HFFc6 (cell line): ENCODE measurements at places on chromosomes 1 and 21.
A peak's percentile ranks its signal among the peaks of the same experiment; 100 is the strongest.

- DNase-seq: no peak
Measured at GRCh38 chr1:65198096-65198495, 50.1 kb downstream of the AK4 start.

DNA sequence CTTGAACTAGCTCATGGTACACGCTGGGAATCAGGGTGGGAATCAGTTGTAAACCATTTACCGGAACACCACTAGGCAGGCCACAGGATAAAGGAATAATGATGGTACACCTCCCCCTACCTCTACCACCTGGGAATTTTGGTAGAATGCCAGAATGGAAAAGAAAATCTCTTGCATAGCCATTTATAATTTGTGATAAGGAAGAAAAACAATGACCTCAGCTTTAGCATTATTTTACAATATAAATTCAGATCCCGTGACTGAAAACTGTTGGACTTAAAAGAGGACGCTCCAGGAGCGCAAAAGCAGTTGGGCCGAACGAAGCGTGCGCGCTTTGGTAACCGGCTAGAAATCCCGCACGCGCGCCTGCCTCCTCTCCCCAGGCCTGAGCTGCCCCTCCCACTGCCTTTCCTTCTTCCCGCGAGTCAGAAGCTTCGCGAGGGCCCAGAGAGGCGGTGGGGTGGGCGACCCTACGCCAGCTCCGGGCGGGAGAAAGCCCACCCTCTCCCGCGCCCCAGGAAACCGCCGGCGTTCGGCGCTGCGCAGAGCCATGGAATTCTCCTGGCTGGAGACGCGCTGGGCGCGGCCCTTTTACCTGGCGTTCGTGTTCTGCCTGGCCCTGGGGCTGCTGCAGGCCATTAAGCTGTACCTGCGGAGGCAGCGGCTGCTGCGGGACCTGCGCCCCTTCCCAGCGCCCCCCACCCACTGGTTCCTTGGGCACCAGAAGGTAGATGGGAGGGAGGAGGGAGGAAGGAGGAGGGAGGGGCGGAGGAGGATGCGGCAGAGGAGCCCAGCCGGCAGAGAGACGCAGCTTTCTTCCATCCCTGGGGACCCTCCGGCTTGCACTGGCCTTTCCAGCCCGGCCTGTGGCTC, at the start of gene CYP4X1:
Gene CYP4X1 (plus strand): TSS at position 402 of the 873 bp plus-strand sequence. CDS start 149 bp downstream, at position 551.
- DNase-seq: no peak

DNA sequence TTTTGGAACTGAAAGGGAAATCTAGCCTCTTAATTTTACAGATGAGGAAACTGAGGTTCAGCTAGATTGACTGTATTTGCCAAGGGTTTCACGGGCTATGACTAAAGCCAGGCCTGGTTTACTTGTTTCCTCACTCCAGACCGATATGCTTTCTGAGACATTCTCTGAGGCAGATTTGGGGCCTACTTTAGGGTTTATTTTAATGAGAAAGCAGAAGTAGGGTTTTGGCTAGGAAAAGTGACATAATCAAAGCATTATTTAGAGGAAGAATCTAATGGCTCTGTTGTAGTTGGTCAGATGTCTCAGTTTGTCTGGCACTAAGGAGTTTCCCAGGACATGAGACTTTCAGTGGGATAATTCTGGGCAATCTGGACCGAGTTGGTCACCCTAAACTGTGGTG, 1.5 kb upstream of the RPTN start:
- DNase-seq: no peak

DNA sequence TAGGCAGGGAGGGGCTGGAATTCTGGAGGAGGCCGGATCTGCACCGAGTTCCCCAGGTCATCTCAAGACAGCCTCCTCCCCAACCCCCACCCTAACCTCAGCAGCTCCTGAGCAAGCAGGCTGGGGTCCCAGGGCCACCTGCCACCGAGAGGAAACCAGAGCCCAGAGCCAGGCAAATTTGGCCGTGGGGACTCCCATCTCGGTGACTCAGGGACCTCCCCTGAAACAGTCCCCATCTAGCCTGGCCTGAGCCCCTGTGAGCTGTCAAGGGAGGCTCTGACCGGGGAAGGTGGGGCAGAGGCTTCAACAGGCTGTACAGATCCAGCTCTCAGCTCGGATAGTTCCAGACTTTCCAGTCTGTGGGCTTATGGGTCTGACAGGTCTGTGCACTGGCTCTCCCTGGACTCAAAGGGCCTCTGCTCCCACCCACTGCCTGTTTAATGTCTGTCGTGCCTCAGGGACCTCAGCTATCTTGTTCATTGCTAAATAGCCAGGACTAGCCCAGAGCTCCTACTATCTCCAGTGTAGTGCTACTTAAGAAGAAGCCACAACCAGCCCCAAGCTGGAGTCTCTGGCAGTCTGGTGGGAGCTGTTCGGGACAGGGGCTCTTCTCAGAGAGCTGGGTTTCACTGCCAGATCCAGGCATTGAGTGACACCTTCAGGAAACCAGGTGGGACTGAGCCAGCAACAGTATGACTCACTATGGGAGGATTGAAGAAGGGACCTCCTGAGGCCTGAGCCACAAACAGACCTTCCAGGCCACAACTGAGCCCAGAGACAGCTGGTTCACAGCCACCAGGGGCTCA, 25.6 kb downstream of the MATN1 start:
- no peak for DNase-seq

DNA sequence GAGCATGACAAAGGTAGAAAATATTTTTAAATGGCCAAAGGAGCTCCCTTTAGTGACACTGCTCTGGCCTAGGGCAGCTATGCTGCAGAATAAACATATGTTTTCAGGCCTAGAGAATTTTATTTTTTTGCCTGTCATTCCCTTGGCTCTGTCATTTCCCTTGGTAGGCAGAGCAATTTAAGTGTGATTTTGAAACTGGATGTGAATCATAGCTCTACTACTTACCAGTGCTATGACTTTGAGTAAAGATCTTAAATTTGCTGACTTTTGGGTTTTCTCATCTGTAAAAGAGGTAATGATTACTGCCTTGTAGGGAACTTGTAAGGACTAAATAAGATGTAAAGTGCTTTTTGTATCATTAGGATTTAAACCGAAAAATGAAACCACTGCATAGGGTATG, 189.0 kb upstream of the ZRANB2 start:
- no peak for DNase-seq

DNA sequence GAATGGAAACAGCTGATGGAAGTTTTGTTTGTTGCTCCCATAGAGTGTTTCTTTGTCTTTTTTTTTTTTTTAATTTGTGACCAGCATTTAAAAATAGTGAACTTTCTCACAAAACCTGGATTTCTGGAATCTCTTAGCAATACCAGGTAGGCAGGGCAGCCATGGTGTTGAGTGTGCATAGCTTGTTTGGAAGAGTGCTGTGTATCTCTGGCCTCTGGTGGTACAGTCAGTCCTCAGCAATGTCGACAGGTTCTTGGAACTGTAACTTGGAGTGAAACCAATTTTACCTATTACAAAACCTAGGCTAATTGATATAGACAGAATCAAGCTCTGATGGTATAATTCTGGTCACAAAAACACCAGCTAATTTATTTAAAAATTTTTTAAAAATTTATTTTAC, 6.7 kb downstream of the AADACL3 start:
- no peak for DNase-seq

GRCh38 chr1:85397490-85398032, 67.4 kb downstream of the DDAH1 start:
- no peak for DNase-seq

DNA sequence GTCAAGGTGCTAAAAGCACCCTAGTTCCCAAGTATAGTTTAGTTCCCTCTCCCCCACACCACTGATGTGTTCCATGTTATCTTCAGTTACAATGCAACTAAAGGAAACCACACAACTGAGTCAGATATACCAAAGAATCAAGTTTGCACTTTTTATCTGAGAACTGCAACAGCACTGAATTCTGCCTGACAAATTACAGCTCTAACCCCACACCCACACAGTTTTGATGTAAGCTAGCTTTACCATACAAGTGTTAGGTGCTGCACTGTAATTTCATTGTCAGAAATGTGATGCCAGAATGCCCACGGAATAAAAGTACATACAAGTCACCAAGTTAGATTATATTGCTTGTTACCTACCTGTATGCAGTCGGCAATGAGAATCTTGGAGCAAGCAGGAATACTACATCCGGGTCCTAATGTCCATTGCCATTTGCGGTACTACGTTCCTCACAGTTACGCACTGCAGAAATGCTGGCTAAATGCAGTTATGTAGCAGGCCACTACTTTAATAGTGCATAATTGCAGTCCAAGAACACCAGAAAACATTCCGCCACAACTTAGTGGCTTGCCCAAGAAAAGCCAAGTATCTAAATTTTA, 12.1 kb downstream of the SFPQ start:
- DNase-seq: no peak

- DNase-seq: no peak
Measured at GRCh38 chr1:32144033-32144432, 35.4 kb upstream of the TXLNA start.

DNA sequence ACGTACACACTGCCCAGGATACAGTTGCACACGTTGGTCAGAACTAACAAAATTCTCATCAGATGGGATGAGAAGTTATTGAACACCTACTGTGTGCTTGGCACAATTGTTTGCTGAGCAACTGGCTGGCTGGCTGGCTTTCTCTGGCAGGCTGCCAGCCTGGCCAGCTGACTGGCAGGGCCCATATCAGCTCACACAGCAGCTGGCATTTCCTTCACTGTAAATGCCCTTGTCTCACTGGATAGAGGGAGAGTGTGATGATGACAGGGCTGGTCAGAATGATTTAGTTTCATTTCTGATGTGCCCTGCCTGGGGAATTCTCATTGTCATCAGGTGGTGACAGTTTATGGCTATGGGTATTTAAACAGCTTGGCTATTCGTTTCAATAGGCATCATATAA, 15.8 kb downstream of the CAMK2N1 start:
- no peak for DNase-seq

DNA sequence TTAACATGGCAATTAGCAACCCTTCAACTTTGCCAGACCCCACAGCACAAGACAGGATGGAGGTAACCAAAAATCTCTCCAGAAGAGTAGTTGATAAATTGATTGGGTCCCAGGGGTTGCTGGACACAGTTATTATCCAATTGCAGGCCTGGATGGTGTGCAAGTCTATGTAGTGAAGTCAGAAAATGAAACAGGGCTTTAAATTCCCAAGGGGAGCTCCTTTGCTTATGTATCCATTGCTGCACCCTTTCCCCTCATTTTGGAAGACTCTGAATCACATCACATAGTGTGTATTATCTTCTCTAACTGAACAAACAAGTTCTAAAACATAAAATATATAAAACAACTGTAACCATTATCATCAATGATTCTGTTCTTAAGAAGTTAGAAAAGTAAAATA, 550.2 kb downstream of the LMO4 start:
- no peak for DNase-seq

- no peak for DNase-seq
Measured at GRCh38 chr1:80447526-80447925, 1353.2 kb upstream of the ADGRL2 start.

- DNase-seq: peak; percentile 13
Measured at GRCh38 chr1:869499-870244, 54.1 kb upstream of the SAMD11 start.

GRCh38 chr1:207882692-207883091, 28.2 kb downstream of the CD34 start:
- DNase-seq: no peak

- no peak for DNase-seq
Measured at GRCh38 chr1:151011154-151011850, 3.1 kb downstream of the PRUNE1 start.

DNA sequence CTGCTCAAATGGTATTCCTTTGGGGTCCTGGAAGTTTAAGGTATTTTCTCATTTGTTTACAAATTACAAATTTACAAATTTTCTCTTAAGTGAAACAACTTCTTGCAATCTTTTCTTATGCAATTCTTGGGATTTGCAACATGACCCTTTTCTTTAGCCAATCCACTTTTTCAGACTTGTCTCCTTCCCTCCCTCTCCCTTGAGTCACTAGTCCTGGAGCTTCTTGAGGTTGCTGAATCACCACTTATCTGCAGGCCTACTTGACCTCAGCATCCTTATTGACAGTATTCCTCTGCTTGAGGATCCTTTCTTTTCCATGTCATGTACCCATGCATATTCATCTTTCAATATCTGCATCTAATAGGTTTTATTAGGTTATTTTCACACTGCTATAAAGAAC, 302.8 kb upstream of the ADAMTS5 start:
- DNase-seq: peak; percentile 86

DNA sequence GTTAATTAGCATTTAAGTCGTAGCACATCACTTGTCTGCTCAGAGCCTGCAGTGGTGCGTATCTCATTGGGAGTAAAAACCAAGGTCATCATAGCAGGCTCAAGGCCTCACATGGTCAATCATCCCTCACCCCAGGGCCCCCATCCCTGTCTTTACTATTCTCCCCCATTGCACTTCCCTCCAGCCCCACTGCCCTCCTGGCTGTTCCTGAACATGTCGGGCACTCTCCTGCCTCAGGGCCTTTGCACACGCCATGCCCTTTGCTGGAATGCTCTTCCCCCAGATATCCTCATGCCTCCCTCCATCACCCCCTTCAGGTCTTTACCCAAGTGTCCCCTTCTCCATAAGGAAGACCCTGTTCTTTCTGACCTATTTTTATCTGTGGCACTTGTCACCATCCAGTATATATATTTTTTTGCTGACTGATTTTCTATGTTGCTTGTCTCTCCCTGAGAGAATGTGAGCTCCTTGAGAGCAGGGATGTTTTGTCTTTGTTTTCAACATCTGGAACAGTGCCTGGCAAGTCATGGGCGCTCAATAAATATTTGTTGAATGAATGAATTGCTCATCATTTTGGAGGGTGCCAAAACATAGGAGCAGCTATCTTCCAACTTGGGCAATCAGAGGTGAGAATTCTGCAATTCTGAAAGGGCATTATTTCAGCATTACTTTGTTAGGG, 74.1 kb upstream of the POU3F1 start:
- DNase-seq: no peak

GRCh38 chr1:227093309-227093708, 153.2 kb downstream of the COQ8A start:
- DNase-seq: no peak

GRCh38 chr21:31711326-31711725, 20.6 kb downstream of the SCAF4 start:
- DNase-seq: no peak

DNA sequence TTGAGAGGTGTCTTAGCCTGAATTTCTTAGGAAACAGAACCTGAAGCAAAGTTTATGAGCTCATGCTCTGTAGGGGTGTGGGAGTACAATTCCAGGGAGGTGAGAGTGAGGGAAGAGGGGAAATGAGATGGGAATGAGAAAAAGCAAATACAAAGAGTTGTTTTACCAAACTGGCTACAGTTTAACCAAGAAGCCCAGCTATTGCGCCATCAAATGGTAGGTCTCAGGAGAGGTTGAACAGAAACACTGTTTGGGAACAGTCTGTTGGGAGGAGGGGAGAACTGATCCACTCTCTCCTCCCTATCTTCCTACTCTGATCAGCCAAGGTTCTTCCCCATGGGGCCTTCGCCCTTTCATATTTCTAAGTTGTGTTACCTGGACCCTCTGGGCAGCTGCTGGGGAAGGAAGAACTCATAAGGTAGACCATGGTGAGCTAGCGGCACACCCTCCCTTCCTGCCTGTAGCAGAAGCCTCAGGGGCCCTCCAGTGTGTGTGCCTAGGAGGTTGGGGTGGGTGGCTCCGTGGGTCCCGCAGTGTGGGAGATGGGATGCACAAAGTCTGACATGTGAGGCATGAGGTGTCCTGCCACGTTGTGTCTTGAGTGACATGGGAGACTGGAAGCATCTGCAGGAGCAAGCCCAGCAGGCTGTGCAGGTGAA, 120.5 kb downstream of the UCK2 start:
- no peak for DNase-seq

- no peak for DNase-seq
Measured at GRCh38 chr1:164953815-164954214, 394.8 kb downstream of the PBX1 start.

GRCh38 chr1:18803151-18803791, 56.2 kb downstream of the TAS1R2 start:
- DNase-seq: no peak
